ENCODE measurements at places on chromosomes 6 and 20.

- no peak for DNase-seq
These were observed 136.2 kb downstream of the GMPR start for GRCh38 chr6:16374461-16375200.

- no peak for DNase-seq
These were observed 414 bp downstream of the SIM1 start for GRCh38 chr6:100464162-100464851.

GRCh38 chr6:54427396-54427937, 119.2 kb downstream of the TINAG start:
- DNase-seq, result no peak

- no peak for DNase-seq
These were observed 3.9 kb downstream of the DOK5 start for GRCh38 chr20:54479138-54479906.

GRCh38 chr6:88599571-88599970, 363.8 kb downstream of the RNGTT start:
- no peak for DNase-seq

All from CD4-positive, alpha-beta T cell (primary cell).